ENCODE measurements at places on chromosomes 2 and 18.

DNA sequence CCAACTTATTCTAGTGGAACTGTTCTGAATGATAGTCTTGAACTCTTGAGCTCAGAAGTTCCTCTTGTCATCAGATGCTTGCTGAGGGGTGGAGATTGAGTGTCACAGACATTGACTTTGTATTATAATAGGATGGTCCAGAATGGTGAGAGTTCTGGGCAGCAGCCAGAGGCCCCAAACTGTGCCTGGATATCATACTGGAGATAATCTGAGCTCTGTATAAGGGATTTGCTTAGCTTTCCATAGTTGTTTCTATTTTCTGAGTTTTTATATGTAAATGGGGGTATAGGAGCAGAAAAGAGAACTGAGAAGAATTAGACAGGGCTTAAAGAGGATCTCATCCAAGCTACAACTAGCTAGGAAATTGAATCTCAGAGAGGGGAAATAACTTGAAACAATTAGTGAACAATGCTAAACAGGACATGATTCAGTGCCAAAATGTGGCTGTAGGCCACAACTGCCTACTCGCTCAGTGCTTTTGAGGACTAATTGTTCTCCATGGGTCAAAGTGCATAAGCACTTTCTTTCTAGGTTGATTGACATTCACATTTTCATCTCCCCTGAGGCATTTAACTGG, 10.1 kb upstream of the LCLAT1 start:
- no peak for DNase-seq

DNA sequence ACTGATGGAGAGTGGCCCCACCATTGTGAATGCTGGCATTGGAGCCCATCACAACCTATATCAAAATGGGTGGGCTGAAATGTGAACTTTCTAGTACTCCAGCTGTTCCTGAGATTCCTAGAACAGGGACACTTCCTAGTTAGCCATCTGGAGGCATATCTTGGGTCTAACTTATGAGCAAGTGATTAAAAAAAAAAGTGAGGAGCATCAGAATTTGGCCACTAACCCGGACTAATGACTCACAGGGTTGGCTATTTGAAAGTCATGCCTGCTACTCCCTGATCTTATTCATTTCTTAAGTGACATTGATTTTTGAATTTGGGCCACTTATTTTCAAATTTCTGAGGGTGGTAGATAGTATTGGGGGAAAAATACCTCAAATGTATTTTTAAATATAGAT, 216.6 kb downstream of the HRH4 start:
- no peak for DNase-seq

GRCh38 chr2:120148669-120149068, 74.5 kb downstream of the TMEM185B start:
- DNase-seq = no peak

DNA sequence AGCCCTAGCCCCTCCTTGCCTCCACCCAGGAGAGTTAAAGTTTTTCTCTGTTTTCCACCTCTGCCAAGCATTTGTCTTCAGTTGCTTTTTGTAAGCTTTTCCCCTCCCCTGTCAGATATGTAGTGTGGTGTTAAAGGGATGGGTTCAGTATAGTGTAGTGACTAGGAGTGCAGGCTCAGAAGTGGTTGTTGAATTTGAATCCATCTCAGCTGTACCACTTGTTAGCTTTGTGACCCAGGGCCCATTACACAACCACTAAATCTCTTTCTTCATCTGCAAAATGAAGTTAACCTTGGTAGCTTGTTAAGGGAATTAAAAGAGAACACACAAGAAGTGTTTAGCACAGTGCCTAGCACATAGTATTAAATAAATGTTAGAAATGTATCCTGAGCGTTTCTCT, 56.9 kb downstream of the MAP3K20 start:
- DNase-seq = no peak

GRCh38 chr18:70366670-70367069, 77.8 kb downstream of the SOCS6 start:
- DNase-seq = no peak

DNA sequence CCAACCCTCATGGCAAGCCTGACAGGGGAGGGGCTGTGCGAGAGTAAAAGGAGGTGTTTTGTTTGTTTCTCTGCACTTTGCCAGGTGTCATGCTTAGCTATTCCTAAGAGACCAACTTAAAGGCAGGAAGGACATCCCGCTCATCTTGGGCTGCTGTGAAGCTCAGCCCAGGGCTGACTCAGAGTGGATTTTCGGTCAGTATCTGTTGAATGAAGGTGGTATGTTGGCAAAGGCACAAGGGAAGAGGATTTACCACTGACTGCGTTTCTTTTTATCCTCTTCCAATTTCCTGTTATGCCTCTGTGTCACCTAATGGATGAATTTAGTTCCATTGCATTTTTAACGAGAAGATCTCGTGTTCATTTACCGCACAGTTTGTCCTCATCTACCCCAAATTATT, 18.9 kb downstream of the TRPM8 start:
- DNase-seq = no peak

- DNase-seq = no peak
Measured at GRCh38 chr2:235094457-235094856, 142.6 kb downstream of the SH3BP4 start.

DNA sequence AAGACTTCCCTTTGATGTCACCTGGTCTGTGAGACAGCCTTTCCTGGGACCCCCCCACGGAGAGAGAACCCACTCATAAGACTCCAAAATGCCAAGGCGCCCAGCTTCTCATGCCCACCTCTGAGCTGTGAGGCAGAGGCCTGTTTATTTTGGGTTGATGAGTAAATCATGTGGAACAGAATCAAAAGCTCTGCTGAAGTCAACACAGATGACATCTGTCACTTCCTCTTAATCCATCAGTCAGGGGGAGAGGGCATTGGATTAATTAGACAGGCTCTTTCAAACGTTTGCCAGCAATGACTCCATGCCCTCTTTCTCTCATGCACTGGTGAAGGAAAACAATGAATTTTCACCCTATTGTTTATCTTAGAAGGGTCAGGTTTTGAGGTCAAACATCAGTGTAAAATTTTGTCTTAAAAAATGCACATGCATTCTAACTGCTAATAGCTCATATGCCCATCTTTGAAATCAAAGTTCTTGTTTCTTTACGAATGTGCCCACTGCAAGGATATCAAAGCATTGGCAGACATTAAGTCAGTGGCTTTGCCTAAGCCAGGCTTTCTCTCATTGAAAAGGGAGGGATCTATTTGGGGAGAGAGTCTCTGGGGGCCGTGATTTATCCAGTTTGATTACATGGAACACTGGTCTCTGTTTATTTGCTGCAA, 184.1 kb downstream of the ACKR3 start:
- DNase-seq = no peak

GRCh38 chr2:23637011-23637778, 252.2 kb downstream of the KLHL29 start:
- no peak for DNase-seq

All from activated CD8-positive, alpha-beta memory T cell treated with anti-CD3 and anti-CD28 coated beads for 1 hour (primary cell).